ENCODE measurements at places on chromosomes 6 and 20.

GRCh38 chr20:15185322-15185721, 847.9 kb upstream of the FLRT3 start:
- no peak overlapping the region for H3K4me3 ChIP-seq
- H3K4me1 ChIP-seq: no peaks in the 10 kb centered on the region
- no peak overlapping the region for H3K27ac ChIP-seq
- H3K27me3 ChIP-seq: no peaks in the 10 kb centered on the region
- no peak for DNase-seq

DNA sequence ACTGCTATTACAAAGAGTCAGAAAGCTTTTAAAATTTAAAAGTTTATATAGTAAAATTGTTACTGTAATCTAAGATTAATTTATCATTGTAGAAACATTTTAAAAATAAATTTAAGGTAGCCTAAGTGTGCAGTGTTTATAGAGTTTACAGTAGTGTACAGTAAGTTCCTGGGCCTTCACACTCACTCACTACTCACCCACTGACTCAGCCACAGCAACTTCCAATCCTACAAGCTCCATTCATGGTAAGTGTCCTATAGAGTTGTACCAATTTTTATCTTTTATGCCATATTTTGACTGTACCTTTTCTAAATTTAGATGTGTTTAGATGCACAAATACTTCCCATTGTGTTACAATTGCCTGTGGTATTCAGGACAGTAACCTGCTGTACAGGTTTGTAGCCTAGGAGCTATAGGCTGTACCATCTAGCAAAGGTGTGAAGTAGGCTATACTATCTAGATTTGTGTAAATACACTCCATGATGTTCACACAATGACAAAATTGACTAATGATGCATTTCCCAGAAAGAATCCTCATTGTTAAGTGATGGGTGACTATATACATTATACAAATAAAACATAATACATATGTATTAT, 10.2 kb upstream of the TMEM170B start:
- no peaks in the 10 kb centered on the region for H3K4me1 ChIP-seq
- peaks cover 27% of the 10 kb centered on the region for H3K27me3 ChIP-seq
- H3K4me3 ChIP-seq: no peak overlapping the region
- no peak overlapping the region for H3K27ac ChIP-seq

DNA sequence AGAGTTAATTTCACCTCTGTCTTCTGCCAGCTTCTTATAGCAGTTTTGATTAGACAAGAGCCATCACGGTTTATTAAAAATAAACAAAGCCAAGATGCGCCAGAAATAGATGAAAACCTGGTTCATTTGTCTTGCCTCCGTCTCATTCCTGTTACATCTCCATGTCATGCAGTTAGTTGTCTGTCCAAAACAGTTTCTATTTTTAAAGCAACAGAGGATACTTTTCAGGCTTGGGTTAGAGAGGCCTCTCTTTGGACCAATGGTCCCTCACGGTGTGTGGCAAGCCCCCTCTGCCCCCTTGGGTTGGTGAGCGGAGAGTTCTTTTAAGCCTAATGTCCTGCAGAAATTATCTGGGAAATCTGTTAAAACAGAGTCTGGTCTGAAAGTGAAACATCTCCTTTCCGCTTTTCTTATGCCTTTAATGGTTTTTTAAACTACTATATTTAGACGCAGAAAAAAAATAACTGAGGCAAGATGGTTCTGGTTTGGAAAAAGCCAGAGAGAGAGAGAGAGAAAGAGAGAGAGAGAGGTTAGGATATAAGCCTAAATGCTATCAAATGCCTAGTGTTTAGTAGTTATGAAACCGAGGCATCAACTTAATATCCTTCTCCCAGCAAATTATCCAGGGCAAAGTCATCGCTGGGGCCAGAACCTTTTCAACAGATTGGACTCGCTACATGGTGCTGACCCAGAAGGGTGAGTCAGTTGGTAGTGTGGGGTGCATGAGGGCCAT, 64.5 kb downstream of the ZDHHC14 start:
- H3K27me3 ChIP-seq: no peaks in the 10 kb centered on the region
- DNase-seq: no peak
- H3K36me3 ChIP-seq: peaks cover 31% of the 10 kb centered on the region
- H3K4me3 ChIP-seq: no peak overlapping the region

DNA sequence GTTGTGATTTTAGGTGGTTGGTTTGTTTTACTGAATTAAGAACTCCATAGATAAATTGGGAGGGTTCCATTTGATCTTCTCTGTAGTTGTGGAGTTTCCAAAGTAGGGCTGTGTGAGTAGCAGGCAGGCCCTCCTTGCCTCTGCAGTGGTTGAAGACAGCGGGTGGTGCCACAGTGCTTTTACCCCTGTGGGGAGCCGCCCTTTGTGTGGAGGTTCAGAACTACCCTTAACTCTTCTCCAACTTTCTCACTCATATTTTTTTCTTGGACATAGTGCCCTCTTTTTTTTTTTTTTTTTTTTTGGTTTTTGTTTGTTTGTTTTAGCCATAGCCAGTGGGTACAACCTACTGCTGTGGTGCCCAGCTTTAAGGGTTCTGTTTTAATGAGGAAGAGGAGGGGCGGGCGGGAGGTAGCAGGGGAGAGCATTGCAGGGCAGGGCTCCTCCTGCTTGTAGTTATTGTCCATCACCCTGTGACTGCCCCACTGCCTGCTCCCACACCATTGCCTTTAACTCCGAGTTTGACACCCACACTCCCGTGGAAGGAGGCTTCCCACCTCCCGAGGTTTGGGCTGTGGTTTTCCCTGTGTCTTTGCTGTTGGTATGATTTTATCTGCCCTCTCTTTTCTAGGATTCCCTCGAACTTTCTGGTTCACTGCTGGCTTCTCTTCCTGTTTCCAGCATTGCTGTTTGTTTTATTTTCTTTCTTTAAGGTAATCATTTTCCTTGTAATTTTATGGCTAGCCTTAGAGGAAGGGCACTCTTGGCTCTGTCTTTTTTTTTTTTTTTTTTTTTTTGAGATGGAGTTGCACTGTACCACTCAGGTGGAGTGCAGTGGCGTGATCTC, 50.7 kb downstream of the TIAM2 start:
- no peak for DNase-seq
- peaks cover 24% of the 10 kb centered on the region for H3K4me1 ChIP-seq
- H3K27me3 ChIP-seq: no peaks in the 10 kb centered on the region
- peaks cover 5% of the 10 kb centered on the region for H3K36me3 ChIP-seq
- no peak overlapping the region for H3K27ac ChIP-seq
- H3K4me3 ChIP-seq: no peak overlapping the region

DNA sequence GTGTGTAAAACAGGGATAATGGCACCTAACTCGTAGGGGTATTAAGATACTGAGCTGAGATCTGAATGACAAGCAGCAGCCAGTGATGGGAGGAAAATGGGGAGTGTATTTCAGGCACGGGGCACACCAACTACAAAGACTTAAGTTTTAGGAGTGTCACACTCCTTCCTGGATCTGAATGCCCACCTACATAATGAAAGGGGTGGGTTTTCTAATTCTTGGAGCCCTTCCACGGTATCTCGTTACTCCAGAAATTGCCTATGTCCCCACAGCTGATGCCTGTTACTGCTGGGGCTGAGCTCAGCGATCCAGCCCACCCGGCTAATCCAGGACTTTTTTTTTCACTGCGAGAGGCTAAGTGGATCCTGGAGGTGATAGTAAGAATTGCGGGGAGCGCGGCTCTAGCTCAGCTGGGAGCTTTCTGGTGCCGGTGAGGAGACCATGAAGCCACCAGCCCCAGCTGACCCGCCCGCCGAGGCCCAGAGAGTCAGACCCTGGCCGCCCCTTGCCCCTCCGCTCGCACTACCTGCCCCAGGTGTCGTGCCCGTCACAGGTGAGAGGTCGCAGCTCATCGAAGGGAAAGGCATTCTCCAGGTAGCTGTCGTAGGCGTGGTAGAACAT, 727 bp downstream of the EDEM2 start:
- peaks cover 26% of the 10 kb centered on the region for H3K36me3 ChIP-seq
- no peak for DNase-seq
- peak overlapping the region; percentile 91 for H3K27ac ChIP-seq
- H3K4me3 ChIP-seq: peak overlapping the region; percentile 96
- peaks cover 3% of the 10 kb centered on the region for H3K27me3 ChIP-seq
- peaks cover 28% of the 10 kb centered on the region for H3K4me1 ChIP-seq

- H3K27me3 ChIP-seq: no peaks in the 10 kb centered on the region
- H3K4me1 ChIP-seq: peaks cover 71% of the 10 kb centered on the region
- peak overlapping the region; percentile 92 for H3K4me3 ChIP-seq
- H3K36me3 ChIP-seq: no peaks in the 10 kb centered on the region
- H3K27ac ChIP-seq: peak overlapping the region; percentile 98
- DNase-seq: no peak
These were observed 56.1 kb upstream of the HFE start for GRCh38 chr6:26031151-26031594.

GRCh38 chr20:32010666-32011065, 428 bp downstream of the CCM2L start:
- DNase-seq: no peak
- peaks cover 3% of the 10 kb centered on the region for H3K4me1 ChIP-seq
- no peak overlapping the region for H3K4me3 ChIP-seq

- H3K4me3 ChIP-seq: no peak overlapping the region
- H3K4me1 ChIP-seq: peaks cover 11% of the 10 kb centered on the region
- H3K36me3 ChIP-seq: no peaks in the 10 kb centered on the region
- DNase-seq: no peak
- peak overlapping the region; percentile 23 for H3K27ac ChIP-seq
- no peaks in the 10 kb centered on the region for H3K27me3 ChIP-seq
These were observed 55.1 kb downstream of the KIAA0408 start for GRCh38 chr6:127404133-127404532.

GRCh38 chr6:94548201-94548600, 1029.1 kb upstream of the MANEA start:
- no peak overlapping the region for H3K4me3 ChIP-seq
- no peaks in the 10 kb centered on the region for H3K36me3 ChIP-seq
- no peak for DNase-seq

DNA sequence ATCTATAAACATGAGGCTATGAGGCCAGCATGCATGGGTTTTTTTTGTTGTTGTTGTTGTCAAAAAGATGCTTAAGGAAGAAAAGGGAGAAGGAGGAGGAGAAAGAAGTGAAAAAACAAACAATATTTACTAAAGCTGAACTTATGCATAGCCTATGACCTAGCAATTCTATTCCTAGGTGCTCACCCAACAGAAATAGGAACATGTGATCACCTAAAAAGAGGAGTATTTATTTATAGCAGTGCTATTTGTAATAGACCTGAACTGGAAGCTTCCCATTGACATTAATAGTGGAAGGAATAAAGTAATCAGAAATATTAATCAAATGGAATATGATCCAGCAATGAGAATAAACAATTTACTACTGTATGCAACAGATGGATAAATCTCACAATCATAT, 156.5 kb upstream of the OLIG3 start:
- no peak overlapping the region for H3K4me3 ChIP-seq
- no peak for DNase-seq
- H3K27ac ChIP-seq: no peak overlapping the region
- peaks cover 7% of the 10 kb centered on the region for H3K36me3 ChIP-seq
- peaks cover 22% of the 10 kb centered on the region for H3K27me3 ChIP-seq

DNA sequence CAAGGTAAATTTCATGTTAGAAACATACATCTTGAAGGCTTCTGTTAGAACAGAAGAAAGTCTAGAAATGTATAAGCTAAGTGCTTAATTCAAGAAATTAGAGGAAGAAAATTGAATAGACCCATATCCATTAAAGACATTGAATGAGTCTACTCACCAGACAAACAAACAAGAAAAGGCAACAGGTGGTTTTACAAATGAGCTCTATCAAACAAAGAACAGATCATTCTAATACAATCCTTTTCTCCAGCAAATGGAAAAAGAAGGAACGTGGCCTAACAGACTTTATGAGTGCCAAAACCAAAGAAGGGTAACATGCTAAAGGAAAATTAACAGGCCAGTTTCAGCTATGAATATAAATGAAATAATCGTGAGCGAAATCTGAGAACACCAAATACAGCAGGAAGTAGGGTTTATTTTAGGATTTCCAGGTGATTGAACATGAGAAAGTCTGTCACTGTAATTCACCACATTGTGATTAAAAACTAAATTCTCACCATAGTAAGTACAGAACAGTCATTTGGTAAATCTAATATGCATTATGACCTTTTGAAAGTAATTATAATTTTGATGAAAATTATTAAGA, 22.6 kb downstream of the MTHFD1L start:
- peaks cover 70% of the 10 kb centered on the region for H3K36me3 ChIP-seq
- DNase-seq: no peak
- H3K4me3 ChIP-seq: no peak overlapping the region

DNA sequence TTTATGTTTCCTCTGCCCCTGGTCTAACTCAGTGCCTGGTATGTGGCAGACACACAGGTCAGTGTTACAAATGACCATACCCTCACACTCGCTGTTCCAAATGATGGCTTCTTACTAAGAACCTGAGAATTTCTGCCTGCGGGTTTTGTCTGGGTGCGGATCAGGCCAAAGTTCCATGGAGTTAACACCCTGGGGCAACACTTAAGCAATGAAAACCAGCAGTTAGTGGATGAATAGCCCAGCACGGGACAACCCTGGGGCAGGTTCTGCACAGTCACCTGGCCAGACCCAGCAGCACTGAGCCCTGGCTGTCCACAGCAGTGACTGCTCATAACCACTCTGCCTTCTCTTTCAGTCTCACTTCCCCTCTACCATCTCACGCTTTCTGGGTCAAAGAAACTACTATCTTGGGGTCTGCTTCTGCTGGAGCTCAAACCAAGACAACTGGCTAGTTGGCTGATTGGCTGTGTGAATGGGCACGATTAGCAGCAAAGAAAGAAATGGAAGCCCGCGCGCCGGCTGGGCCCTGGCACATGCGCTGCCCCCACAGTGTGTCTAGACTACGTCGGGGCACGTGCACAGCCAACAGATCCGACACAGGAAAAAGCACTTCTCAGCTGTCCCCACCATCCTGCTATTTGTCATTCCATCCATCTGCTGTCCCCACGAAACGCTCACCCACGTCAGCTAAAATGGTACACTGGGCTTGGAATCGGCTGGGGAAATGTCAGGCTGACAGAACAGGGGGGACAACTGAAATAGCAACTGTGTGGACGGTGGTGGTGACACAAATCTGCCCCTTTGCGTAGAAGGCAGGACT, 36.6 kb downstream of the MGME1 start:
- no peak overlapping the region for H3K27ac ChIP-seq
- no peaks in the 10 kb centered on the region for H3K27me3 ChIP-seq
- no peaks in the 10 kb centered on the region for H3K36me3 ChIP-seq
- DNase-seq: no peak
- H3K4me1 ChIP-seq: no peaks in the 10 kb centered on the region
- no peak overlapping the region for H3K4me3 ChIP-seq

DNA sequence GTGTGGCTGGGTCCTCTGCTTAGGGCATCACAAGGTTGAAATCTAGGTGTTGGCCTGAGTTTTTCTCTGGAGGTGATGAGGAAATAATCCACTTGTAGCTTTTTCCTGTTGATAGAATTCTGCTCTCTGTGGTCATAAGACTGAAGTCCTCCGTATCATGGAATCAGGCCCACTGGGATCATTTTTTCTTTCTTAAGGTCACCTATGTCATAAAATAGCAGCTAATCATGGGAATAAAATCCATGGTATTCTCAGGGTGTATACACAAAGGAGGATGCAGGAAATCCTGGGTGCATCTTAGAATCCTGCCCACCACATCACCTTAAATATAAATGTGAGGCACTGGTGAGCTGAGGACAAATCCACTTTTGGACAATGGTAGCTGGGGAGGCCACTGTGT, 72.7 kb downstream of the PRDM1 start:
- no peak overlapping the region for H3K27ac ChIP-seq
- DNase-seq: no peak
- H3K36me3 ChIP-seq: no peaks in the 10 kb centered on the region
- H3K27me3 ChIP-seq: no peaks in the 10 kb centered on the region
- H3K4me3 ChIP-seq: no peak overlapping the region
- H3K4me1 ChIP-seq: peaks cover 40% of the 10 kb centered on the region

All from activated T-helper 2 cell treated with anti-CD3 and anti-CD28 coated beads, Interferon-gamma antibody, Interleukin-2, Interleukin-4, amounts not matched to agents 10 μg/mL and 5 μg/mL and 100 μg/mL, durations not matched to agents 14 hours and 24 hours and 36 hours (primary cell).